ENCODE measurements at places on chromosomes 5 and 9.

DNA sequence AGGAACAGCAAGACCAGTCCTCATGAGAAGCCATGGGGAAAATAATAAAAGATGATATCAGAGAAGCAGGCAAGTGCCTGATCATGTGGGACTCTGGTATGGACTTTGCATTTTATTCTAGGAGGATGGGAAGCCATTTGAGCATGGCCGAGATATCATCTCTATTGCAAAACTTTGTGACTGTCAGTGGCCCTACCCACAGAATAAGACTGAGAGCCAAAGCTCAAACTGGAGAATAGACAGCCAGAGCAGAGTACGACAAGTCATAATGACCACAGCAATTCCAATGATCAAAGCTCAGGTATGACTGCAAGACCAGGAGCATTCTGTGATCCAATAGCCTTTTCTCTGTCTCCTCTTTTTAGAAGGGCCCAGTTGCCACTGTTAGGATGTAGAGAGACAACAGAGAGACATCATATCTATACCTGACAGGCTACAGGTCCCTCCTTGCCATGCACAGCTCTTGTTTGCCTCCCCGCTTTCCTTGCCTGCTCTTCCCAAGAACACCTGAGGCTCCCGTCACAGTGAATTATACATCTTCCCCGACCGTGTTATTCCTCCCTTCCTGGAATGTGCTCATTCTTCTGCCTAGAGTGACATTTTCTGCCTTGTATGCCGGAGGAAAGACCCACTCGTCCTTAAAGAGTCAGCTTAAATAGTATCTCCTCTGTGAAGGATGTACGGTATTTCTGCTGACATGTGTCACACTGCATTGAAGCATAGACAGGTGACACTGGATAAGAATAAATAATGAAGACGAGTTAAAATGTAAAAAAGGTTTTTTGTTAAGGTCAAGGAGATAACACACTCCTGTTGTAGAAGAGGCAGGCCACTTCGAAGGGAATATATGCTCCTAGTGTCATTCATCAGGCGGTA lies 248.7 kb upstream of the MAP3K1 start:
- DNase-seq: no peak

DNA sequence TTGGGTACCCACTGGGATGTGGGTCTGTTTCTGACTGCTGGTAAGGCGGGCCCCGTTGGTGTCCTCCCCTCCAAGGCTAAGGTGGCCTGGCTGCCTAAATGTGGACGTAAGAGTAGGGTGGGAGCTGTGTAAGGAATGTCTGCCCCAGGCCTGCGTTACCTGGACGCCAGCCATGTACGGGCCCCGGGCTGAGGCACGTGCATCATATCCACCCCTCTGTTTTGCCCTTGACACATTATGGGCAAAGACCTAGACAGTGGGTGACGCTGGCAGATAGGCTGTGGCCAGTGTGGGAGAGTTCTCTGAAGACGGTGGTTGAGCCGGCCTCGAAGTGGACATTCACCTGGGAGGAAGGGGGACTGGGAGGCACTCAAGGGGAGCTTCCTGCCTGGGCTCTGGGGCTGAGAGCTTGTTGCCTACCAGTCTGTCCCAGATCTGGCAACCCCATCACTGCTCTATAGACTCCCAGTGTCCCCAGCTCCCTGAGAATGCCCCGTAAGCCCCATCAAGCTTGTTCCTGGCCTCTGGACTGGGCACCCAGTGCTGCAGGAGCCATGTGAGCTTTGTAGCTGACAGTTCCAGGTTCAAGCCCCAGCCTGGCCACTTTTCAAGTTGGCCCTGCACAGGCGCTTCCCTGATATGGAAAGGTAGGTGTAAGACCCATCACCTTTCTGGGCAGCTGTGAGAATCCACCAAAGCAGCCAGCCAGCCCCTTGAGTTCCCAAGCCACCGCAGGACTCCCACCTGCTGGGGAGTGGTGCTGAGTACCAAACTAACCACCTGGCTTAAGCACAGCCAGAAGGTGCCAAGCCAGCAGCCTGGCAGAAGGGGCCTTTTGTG lies 3.2 kb upstream of the PRR7 start:
- no peak for DNase-seq

- DNase-seq: no peak
These were observed 229.2 kb upstream of the MAP3K1 start for GRCh38 chr5:56585999-56586691.

GRCh38 chr9:38079461-38080031 lies 10.5 kb upstream of the SHB start:
- DNase-seq: peak; percentile 17

- no peak for DNase-seq
These were observed 29.0 kb downstream of the HK3 start for GRCh38 chr5:176870110-176870591.

- DNase-seq: no peak
These were observed 147.8 kb downstream of the HSPA4 start for GRCh38 chr5:133199417-133200178.

DNA sequence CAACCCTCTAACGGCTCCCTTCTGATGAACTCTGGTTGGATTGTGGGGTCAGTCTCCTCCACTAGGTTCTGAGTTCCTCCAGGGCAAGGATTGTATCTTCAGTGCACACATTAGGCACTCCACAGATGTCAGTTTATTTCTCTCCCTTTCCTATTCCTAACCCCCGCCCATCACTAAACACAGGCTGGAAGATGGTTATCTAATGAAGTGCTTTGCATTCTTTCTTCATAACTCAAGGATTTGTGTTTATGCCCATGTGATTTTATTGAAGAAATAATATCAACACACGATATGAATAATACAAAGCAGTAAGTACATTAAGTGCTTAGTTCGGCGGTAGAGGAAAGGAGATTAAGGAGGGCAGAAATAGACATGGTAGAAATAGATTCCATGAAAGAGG lies 4.4 kb upstream of the CREBRF start:
- no peak for DNase-seq

DNA sequence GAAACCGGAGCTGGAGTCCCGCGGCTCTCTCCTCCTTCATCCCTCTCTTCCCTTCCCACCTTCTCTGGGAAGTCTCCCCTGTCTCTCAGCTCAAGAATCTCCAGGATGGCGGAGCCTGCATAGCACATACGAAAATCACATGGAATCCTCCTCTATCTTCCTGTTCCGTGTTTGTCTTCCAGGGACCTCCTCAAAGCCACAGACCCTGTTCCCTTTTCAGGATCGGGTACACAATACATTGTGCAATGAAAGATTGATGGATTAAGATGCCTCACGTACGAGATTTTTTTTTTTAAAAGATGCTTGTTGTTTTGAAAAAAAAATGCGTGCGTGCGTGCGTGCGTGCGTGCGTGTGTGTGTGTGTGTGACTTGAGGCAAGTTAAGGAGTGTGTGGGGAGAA lies 46.6 kb upstream of the OLFM1 start:
- DNase-seq: no peak

GRCh38 chr9:125038166-125038565 lies 97.3 kb upstream of the GOLGA1 start:
- no peak for DNase-seq

DNA sequence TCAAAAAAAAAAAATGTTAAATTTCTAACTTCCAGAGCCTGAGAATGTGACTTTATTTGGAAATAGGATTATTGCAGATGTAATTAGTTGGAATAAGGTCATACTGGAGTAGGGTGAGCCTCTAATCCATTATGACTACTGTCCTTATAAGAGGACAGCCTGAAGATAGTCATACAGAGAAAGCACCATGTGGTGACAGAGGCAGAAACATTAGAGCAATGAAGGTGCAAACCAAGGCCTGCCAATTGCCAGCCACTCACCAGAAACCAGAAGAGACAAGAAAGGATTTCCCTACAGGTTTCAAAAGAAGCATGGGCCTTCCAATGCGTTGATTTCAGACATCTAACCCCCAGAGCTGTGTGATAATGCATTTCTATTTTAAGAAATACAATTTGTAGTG lies 659.2 kb upstream of the CHD1 start:
- DNase-seq: no peak

GRCh38 chr5:137336565-137337120 lies 162.5 kb downstream of the SPOCK1 start:
- no peak for DNase-seq

DNA sequence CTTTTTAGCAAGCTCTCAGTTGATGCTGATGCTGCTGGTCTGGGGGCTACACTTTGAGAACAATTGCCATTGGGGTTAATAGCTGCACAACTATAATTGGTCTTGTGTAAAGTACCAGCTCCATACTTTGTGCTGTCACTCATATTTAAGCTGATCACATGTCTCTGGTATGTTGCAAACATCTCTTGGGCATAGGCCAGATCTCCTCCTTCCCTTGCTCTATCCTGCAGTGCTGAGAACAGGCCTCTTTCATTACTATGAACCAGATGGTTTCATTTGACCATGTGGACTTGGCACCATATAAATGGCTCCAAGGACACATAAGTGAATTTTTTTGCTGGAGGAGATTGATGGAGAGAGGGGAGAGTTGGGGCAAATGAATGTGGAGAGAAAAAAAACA lies 48.4 kb downstream of the DMRT2 start:
- no peak for DNase-seq

DNA sequence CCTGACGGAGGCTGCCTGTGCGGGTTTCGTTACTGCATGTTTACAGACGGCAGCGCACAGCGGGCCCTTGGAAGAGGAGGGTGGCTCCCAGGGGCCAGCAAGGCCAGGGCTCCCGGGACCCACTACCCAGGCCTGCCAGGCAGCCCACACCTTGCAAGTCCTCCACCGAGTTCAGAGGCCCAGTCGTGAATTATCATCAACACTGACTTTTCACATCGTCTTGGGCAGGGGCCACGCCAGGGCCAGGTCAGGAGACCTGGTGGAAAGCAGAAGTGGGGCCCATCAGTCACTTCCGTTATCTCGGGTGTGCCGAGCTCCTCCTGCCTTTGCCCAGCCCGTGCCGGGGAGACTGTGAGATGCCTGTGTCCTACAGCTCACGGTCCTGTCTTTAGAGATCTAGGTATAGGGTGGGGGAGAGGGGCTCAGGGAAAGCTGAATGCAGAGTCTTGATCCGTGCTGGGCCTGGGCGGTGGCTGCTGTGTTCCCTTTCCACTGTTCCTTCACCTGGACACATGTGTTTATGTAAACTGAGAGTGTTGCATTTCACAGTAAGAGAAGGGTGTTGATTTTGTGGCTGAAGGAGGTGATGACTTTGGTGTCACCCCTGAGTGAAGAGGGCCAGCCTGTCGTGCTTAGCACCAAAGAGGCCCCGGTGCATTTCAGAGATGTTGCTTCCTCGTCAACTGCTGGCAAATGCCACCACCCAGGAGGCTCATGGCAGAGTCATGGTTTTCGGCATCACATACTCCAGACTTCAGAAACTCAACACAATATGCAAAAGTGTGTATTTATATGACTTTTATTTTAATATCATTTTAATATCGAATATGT lies 175.2 kb downstream of the GAPVD1 start:
- DNase-seq: no peak

GRCh38 chr5:3104429-3105060 lies 353.1 kb upstream of the IRX2 start:
- DNase-seq: no peak

- no peak for DNase-seq
These were observed 23.2 kb downstream of the RETREG1 start for GRCh38 chr5:16593628-16594027.

GRCh38 chr9:117273612-117274011 lies 141.2 kb downstream of the ASTN2 start:
- no peak for DNase-seq

DNA sequence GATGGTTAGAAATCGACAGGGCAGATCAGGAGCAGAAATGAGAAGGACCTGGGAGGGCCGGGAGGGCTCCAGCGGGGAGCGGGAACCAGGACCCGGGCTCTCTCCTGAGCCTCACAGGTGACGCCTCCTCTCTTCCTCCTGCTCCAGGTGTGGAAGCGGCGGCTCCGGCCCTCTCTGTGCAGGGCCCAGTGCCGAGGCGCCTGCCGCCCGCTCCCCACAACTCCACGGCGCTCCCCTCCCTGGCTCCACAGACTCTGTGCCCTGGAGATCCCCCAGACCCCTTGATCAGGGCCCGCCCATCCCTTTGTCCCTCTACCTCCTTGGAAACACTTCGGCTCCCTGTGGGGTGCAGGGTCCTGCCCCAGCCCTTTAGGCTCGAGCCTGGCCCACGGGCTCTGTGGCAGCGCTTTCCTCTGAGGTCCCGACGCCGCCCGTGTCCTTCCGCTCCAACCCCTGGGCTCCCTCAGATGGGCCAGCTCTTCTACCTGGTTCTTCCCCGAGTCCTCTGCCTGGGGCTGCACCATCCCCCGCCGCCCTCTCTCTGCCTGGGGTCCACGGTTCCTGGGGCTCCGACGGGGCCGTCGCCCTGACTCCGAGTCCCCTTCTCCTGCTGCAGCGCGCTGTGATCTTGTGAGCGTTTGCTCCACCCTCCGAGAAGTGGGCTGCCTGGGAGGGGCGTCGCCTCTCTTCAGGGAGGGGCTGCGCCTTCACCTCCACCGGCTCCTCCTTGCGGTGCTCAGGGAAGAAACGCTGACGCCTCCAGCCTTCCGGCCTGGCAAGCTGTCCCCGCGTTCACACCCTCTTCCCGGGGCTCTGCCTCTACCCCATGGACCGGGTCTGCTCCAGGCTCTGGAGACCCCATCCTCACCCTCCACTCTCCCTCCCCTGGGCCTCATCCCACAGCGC lies 22.4 kb upstream of the SLC6A3 start:
- no peak for DNase-seq

DNA sequence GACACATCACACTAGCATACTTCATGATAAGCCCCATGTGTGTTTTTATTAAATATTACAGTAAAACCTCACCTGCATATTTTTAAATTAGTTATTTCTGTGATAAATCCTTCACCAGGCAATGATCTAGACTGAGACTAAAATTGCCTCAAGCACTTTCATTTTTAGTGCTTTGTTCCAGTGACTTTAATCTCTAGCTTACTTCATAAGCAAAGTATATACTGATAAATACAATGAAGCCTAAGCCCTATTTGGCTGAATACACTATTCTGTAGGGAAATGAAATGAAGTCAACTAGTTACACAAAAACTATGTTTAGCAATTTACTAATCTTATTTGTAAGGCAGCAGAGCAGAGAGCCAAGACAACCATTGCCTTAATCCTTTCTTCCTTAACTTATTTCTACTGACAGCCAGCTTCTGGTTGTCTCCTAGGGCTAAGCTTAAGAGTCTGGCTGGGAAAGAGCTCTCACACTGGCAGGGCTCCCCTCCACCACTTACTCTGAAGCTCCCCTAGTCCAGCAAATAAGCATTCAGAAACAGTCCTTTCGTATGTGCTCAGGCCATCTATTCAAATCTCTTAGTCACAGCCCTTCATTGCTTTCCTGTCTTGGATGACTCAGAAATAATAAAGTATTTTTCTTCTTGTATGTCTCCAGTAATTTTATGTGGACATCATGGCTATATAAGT lies 31.4 kb upstream of the MTAP start:
- no peak for DNase-seq

DNA sequence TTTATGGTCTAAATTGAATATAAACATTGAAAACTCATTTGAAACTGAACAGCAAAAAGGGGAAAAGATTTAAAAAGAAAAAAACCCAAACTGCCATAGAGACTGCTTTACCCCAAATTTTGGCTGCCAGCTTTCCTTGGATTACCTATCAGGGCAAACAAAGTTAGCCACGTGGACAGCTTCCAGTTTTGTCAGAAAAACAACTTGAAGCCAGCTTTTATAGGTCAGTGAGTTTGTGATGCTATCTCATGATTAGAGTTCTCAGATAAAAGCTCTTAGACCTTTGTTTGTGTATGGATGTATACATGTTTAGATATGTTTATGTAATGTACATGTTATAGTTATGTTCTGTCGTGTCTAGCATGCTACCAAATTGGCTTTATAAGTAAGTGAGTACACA lies 16.1 kb downstream of the FBP2 start:
- no peak for DNase-seq
